EH (cell line): ENCODE measurements at places on chromosomes 7 and 10.
A peak's percentile ranks its signal among the peaks of the same experiment; 100 is the strongest.

DNA sequence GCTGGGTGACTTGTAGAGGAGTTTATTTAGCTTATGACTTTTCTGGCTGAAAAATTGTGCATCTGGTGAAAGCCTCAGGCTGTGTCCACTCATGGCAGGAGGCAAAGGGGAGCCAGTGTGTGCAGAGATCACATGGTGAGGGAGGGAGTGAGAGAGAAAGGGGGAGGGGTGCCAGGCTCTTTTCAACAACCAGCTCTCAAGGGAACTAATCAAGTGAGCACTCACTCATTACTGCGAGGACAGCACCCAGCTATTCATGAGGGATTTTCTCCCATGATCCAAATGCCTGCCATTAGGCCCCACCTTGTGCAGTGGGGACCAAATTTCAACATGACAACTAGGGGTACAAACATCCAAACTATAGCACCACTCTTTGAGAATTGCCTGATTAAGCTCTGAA lies 590.2 kb downstream of the MAGI2 start:
- peak; percentile 11 for DNase-seq

GRCh38 chr7:100142461-100142860 lies 6.3 kb upstream of the LAMTOR4 start:
- no peak for DNase-seq

GRCh38 chr10:128070721-128071416 lies 55.4 kb downstream of the MKI67 start:
- DNase-seq = no peak

DNA sequence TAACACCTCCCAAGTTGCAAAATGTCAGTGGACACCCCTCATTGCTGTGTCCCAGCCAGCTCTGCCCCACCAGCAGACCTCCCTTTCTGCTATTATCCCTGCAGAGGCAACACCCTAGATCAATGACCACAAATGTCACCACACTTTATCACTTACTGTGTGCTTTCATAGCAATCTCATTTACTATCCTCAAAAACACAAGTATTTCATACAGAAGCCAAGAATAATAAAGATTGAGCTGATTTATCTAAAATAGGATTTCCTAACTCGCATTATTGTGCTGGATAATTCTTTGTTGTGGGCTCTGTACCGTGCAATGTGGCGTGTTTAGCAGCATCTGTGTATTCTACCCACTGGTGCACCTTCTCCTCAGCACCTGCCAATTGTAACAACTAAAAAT lies 13.2 kb upstream of the ABCB5 start:
- no peak for DNase-seq

DNA sequence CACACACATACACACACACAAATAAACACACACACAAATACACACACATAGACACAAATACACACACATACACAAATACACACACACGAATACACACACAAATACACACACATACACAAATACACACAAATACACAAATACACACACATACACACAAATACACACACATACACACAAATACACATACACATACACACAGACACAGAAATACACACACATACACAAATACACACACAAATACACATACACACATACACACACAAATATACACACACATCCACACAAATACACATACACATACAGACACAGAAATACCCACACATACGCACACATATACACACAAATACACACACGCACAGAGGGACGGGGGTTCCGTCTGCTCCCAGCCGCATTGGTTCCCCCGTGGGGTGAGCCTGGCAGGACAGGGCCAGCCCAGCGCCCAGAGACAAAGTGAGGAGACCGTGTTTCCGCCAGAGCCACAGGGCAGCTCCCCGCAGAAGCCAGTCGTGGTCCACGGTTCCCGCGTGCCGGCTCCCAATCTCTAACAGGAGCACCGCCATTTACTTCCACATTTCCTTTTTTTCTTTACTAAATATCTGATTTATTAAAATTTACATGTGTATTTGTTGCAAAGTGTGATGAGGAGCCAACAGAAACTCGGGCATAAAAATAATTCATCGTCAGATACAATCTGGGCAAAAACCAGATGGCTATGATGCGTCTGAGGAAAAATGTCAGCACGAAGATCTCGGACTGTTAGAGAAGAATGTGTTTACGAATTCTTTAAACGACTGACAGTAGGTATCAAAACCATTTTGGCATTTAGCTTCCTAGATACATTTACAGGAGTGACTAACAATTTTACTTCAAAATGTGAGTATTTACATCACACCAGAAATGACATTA lies 3.1 kb upstream of the KNDC1 start:
- DNase-seq = peak; percentile 20

GRCh38 chr7:151724250-151724915 lies 152.5 kb downstream of the PRKAG2 start:
- DNase-seq = no peak

DNA sequence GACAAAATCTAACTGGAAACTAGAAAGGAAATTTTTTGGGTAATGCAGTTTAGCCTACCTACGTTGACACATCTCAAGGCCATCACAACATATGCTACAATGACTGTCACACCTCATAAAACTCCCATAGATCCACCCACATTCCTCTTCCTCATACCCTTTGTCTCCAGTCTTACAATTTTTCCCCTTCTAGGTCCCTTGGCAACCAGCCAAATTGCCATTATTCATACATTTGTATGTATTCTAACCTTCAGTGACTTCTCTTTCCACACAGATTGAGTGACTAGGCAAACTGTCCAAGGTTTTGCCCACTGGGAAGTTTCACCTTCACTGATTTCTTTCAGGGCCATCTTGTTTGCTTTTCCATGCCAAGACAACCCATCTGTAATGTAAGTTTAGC lies 100.5 kb upstream of the TPK1 start:
- no peak for DNase-seq

DNA sequence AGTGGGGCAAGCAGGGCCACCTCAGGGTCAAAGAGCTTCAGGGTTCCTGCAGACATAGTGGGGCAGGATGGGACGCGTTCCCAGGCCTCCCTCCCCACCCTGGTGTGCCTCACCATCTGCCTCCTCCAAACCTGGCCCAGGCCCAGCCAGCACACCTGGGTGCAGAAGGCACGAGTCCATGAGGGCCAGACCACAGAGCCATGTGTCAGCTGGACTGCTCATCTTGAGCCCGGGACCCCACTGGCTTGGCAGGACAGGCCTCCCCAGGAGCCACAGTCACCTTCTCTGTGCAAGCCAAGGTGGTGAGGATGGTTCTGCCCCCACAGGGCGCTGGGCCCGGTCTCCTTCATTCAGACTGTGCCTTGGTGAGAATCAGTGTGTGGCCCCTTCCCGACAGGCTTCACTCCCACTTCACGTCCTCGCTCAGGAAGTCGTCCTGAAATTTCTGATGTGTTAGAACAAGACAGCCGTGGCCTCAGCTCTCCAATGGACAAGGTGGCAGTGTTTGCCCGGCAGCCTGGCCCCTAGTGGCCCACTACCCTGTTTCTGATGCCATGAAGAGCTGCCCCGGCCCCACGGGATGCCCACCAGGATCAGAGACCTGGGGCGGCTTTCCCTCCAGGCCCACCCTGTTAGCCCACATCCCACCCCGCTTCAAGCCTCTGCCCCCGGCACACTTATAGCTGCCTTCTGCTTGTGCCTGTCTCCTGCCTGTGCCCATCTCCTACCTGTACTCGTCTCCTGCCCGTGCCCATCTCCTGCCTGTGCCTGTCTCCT lies 59.6 kb upstream of the EBF3 start:
- no peak for DNase-seq

GRCh38 chr10:113177156-113177935 lies 227.3 kb downstream of the TCF7L2 start:
- DNase-seq = no peak
